ENCODE measurements at places on chromosomes 11 and 22.

- DNase-seq, result no peak
Measured at GRCh38 chr11:3222941-3223915, 4.6 kb upstream of the MRGPRG start.

GRCh38 chr11:119520966-119521365 lies 98.0 kb upstream of the THY1 start:
- DNase-seq, result no peak

- no peak for DNase-seq
Measured at GRCh38 chr11:115256397-115257197, 247.6 kb downstream of the CADM1 start.

DNA sequence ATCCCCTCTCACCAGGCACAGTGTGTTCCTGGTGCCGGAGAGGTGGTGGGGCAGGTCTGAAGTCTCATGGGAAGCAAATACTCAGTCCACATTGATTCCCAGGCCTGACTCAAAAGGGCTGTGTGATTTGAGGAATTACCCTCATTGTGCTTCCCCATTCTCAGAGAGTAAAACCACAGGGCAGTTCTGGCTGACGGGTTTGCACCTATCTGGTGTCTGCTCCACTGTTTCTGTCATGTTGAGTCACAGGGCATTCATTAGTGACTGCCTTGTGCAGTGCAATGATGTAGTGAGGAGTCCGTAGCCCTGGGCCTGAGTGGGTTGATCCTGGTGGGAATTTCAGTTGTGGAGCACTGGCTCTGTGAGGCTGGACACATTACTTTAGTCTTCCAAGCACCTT lies 85.2 kb upstream of the ARHGAP20 start:
- peak; percentile 39 for DNase-seq

DNA sequence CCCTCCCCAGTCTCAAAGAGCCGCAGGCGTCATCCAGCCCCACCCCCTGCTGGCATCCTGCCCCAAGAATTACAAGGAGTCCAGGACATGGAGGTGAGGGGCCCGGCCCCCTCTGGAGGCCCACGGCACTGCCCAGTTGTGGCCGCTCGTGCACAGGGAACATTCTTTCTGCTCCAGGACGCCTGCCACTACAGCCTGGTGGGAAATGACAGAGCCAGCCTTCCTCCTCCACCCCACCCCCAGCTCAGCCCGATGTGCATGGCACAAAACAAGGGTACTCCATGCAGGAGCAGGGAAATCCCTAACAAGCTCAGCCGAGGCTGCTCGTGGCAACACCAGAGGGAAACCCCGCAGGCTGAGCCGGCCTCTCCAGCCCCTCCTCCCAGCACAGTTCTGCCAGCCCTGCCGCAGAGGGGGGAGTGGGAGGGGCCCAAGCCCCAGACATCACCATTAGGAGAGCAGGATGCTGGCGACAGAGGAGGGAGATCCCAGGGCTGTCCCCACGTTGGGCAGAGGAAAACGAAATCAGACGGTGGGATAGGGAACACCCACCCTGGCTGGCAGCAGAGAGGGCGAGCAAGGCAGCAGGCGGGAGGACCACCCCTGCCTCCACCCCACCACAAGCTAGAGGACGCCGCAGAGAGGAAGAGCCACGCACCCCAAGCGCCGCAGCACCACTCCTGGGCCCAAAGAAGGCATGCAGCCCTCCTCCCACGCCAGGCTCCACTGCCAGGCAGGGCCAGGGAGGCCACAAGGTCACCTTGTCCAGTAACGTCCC lies 10.0 kb downstream of the IGSF9B start:
- DNase-seq, result no peak

- no peak for DNase-seq
Measured at GRCh38 chr11:83195143-83195466, 1.6 kb downstream of the ANKRD42 start.

DNA sequence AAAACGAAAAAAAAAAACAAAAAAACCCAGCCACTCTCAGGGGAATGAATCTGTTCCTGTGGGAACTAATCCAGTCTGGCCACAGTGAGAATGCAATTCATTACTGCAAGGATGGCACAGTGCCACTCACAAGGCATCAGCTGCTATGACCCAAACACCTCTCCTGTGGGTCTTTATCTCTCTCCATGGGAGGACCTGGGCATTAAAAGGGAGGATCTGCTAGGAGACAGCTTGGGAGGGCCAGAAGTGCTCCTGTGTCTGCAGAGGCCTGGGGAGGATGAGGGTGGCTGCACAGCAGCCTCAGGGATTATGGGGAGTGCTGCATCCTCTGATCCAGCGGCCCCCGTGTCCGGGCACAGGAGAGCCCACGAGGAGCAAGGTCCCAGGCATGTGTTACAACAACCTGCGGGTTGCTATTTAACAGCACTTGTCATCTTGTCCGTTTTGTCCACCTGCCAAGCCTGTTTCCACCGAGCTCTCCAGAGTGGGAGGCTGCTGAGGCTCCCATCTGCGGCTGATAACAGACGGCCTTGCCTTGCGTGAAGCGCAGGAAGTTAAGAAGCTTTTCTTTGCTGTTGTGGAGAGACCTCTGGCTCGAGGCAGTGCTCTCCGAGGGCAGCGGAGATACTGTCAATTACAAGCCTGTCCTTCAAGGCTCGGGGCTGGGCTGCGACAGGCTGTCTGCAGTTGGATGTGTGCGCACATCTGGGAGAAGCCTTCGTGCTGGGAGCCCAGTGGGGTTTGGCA lies 97.7 kb downstream of the NXPE2 start:
- no peak for DNase-seq

GRCh38 chr22:45834795-45835194 lies 142.2 kb downstream of the WNT7B start:
- DNase-seq, result no peak

GRCh38 chr11:1262172-1263006 lies 39.5 kb downstream of the MUC5B start:
- DNase-seq, result peak; percentile 91

DNA sequence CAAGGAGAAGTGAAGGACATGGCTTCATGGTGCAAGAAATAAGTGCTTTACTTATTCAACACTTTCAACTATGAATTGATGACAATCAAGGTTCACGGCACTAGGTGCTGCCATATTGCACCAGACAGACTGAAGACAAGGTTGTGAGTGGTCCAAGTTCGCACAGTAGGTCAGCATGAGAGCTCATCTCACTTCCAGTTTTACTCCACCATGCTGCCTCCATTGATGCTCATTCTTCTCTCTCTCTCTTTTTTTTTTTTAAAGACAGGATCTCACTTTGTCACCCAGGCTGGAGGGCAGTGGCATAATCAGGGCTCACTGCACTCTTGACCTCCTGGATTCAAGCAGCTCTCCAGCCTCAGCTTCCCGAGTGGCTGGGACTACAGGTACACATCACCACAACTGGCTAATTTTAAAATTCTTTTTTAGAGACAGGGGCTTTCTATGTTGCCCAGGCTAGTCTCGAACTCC lies 47.7 kb downstream of the EHF start:
- no peak for DNase-seq

GRCh38 chr11:82782825-82783374 lies 49.2 kb upstream of the FAM181B start:
- DNase-seq, result no peak

GRCh38 chr11:36507824-36508489 lies 2.1 kb downstream of the TRAF6 start:
- no peak for DNase-seq

- DNase-seq, result no peak
Measured at GRCh38 chr22:44639891-44640617, 62.0 kb upstream of the PRR5 start.

GRCh38 chr11:22828373-22828772 lies 1.2 kb downstream of the SVIP start:
- DNase-seq, result no peak

- no peak for DNase-seq
Measured at GRCh38 chr11:65392899-65393298, 6.5 kb downstream of the FRMD8 start.

GRCh38 chr22:49086181-49086580 lies 741.5 kb downstream of the BRD1 start:
- DNase-seq, result no peak

DNA sequence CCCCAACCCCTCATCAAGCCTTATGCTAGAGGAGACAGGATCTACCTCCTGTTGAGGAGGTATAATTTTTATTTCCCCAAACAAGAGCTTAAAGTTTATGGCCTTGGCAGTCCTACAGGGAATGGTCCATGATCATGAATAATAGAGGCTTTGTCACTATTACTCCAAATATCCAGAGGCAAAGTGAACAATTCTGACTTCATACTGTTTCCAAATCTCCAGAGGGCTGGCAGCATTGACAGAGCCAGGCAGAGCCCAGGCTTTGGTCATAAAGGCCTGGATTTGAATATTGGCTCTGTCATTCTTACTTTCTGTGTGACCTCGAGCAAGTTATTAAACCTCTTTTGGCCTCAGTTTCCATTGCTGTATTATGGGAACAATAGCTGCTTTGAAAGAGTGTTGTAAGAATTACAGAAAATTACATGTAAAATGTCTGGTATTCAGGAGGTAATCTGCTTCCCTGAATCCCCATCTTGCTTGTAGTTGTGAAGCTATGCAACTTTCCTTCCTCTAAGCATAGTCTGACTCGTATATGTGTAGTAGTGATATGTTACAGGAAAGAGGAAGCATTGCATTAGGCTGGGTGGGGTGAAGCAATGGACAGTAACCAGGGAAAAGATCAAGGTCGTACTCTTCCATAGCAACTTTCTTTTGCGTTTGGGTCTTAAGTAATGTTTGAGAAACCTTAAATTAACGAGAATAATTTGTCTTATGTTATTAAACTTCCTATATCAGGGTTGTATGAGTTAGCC lies 88.8 kb downstream of the CD44 start:
- DNase-seq, result peak; percentile 20

Data from cardiac fibroblast (primary cell).